ENCODE measurements at places on chromosomes 1 and 21.

- DNase-seq, result no peak
Observed at GRCh38 chr21:40719615-40720014, 127.3 kb downstream of the DSCAM start.

- DNase-seq, result no peak
Observed at GRCh38 chr1:41640756-41641474, 156.4 kb upstream of the EDN2 start.

GRCh38 chr1:40980068-40980452, 564 bp downstream of the CTPS1 start:
- DNase-seq, result no peak

DNA sequence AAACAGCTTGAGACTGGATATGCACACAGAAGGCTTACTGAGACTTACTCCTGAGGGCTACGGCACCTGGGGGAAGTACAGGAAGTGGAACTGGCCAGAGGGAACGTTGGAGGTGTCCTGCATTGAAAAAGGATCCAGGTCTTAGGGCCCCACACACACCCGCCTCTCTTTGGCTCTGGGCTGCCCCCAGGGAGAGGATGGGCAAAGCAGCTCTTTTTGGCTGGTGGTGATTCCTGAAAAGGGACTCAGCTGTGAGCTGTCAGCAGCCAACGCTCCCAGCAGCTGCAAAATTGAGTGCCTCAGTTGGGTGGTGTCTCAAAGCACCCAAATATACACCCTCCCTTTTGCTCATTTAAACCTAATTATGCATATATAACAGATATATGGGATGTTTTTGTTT, 213.2 kb downstream of the TNR start:
- DNase-seq, result no peak

- no peak for DNase-seq
Observed at GRCh38 chr1:206411321-206411720, 59.0 kb upstream of the IKBKE start.

DNA sequence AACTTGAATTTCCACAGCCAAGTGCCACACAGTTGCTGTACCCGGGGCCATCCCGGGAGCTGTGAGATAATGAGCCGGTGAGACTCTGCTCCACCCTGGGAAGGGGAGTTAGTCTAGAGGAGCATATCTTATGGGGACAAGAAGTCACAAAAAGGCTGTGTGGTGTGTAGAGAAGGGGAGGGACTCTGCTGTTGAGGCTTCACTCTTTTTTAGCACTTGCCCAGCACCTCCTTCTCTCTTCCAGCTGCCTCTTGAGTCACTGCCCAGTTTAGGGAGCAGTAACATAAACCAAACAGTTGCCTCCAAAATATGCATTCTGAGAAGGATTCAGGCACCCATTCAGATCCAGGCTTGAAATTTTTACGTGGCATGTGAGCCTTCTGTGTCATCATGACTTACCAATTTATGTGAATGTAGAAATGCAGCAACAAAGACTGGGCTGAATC, 744 bp upstream of the WDR26 start:
- peak; percentile 40 for DNase-seq

Data from non-pigmented ciliary epithelial cell (primary cell).